ENCODE measurements at places on chromosomes 4 and X.

DNA sequence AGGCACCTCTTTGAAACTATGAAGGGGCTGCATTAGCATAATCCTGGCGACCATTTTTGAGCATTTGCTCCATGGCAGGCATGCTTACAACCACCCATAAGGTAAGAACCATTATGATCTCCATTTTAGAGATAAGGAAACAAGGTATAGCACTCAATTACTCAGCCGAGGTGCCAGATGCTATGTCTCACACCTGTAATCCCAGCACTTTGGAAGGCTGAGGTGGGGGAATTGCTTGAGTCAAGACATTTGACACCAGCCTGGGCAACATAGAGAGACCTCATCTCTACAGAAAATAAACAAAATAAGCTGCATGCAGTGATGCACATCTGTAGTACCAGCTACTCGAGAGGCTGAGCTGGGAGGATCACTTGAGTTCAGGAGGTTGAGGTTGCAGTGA, 43.6 kb downstream of the TIGD4 start:
- no peak for DNase-seq

- no peak for DNase-seq
Observed at GRCh38 chr4:1495416-1496115, 89.3 kb upstream of the NKX1-1 start.

GRCh38 chrX:11953615-11954014, 184.7 kb upstream of the FRMPD4 start:
- no peak for DNase-seq

GRCh38 chr4:127000110-127000509, 632.6 kb upstream of the INTU start:
- no peak for DNase-seq

GRCh38 chr4:36402008-36402758, 120.8 kb downstream of the DTHD1 start:
- DNase-seq: no peak

DNA sequence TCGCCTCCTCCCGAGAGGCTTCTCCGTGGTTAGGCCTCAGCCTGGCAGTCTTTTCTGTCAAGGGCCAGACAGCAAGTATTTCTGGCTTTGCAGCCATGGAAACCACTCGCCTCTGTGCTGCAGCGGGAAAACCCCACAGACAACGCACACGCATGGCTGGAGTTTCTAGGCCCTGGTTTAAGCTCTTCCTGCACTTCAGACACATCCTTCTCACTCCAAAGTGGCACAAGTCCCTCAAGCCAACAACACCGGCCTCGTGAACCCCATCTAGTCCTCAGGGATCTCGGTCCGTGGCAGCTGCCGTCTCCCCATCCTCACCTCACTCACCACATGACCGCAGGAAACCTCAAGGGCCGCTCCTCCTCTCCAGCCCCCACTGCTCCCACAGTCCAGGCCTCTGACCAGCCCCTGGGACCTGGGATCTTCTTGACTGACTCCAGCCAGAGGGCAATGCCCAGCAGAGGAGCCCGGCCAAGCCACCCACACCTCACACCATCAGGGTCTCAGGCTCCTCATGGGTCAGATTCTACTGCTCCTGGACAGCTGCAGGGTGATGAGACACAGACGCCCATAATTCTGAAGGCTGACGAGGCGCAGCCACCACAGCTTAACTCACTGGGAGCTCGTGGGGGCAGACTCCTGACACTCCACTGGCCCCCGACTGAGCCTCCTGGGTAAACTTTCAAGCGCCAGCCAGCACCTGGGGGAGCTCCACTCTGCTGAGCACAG, 21.7 kb downstream of the LETM1 start:
- no peak for DNase-seq

DNA sequence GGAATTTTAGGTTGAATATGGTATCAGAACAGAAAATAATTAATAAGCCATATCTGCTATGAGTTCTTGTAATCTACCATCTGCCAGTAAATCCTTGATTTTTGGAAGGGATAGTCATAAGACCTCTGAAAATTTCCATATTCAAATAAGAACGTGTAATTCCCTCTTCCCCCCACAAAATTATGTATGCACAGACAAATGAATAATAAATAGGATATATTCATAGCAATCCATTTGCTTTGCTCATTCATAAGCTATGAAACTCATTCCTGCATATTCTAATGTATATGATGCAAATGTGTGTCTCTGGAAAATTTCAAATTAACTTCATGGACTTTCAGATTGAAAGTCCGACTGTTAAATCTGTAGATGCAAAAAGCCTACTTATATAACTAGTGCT, 833.1 kb upstream of the GRID2 start:
- no peak for DNase-seq

GRCh38 chrX:109464231-109464630, 17.7 kb downstream of the GUCY2F start:
- no peak for DNase-seq

DNA sequence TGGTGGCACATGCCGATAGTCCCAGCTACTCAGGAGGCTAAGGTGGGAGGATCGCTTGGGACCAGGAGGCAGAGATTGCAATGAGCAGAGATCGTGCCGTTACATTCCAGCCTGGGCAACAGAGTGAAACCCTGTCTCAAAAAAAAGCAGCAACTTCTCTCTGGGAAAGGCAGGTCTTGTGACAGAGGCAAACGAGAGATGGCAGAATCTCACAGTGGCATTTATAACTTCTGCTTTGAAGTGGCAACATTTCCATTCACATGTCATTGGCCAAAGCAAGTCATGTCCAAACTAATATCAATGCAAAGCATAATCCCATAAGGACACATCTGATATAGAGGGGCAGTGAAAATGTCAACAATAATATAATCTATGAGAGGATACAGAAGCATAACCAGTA, 79.8 kb downstream of the PPEF2 start:
- DNase-seq: no peak

GRCh38 chrX:100584611-100585010, at the start of gene TNMD:
TNMD (plus strand) TSS chrX:100584936; CDS start chrX:100585019, 83 bp downstream.
- no peak for DNase-seq

- DNase-seq: no peak
Observed at GRCh38 chrX:76183289-76184049, 10.6 kb downstream of the PBDC1 start.

All from NCI-H1417 treated with DMSO at 0.1 percent for 48 hours (cell line).